ENCODE measurements at places on chromosomes 1 and 21.

- no peak for DNase-seq
These were observed 122.7 kb downstream of the HMGB4 start for GRCh38 chr1:33986390-33987095.

DNA sequence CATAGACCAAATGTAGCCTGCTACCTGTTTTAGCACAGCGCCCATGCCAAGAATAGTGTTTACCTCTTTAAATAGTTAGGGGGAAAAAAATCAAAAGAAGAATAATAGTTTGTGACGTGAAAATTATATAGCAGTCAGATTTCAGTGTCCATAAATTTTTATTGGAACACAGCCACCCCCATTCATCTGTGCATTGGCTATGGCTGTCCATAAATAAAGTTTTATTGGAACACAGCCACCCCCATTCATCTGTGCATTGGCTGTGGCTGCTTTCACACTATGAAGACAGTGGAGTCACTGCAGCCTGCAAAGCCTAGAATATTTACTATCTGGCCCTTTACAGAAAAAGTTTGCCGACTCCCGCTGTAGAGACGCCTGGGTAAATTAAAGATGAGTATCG is 20.9 kb downstream of the EPHX1 start:
- DNase-seq, result no peak

- DNase-seq, result no peak
These were observed 101.6 kb downstream of the GABPA start for GRCh38 chr21:25836396-25836795.

GRCh38 chr1:30133414-30134055 is 589.9 kb downstream of the MATN1 start:
- no peak for DNase-seq

DNA sequence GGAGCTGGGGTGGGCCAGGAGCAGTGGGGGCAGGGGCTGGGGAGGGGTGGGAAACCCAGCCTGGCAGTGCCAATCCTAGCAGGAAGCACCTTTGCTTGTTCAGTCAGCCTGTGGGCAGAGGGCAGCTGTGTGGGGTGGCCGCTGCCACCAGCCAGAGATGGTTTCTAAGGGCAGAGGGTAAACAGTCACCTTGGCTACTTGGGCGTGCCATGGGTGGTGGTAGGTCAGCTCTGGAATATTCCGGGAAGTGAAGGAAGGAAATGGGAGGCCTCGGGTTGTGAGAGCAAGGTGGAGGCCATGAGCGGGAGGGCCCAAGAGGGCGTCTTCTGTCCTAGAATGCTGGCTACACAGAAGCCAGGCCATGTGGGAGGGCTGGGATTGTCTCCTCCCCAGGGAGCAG is 20.7 kb upstream of the WNT4 start:
- DNase-seq, result no peak

- no peak for DNase-seq
These were observed 370.4 kb upstream of the PLXNA2 start for GRCh38 chr1:208614610-208615009.

DNA sequence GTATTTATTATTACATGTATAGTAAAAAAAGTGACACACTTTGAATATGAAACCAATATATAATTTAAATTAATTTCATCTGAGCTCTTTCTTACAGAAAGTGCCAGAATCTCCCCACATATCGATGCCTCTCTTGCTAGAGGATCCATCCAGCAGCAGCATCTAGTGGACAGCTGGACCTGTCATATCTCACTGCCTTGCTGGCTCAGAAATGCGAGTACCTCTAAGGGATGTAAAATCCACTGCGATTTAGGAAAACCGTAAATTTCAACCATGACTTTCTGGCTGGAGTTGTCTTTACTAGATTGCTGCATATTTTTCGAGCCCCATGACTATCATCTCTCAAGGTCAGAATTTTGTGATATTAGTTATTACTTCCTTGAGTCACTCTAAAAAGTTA is 333.8 kb downstream of the NEGR1 start:
- no peak for DNase-seq

GRCh38 chr1:27428316-27429028 is 36.0 kb downstream of the GPR3 start:
- no peak for DNase-seq
